Tongue (tissue), 3 donors: ENCODE measurements at places on chromosomes 1 and 21. TPM values are rescaled to one million over a fixed set of nuclear protein-coding genes. Genes with fewer than 3 reads are reported as not detected.

Gene KCNK2
- total RNA-seq, result 1.5 TPM

Gene RIPK4
- 15.6 TPM for total RNA-seq

Gene LCE1A
- not detected for total RNA-seq

Gene GNG12
- total RNA-seq, result 68.1 TPM

Gene LPAR3
- total RNA-seq, result 4.7 TPM

Gene TDRD5
- 0.82 TPM for total RNA-seq

Gene S100A14
- total RNA-seq, result 40.9 TPM

Gene LRRC53
- total RNA-seq, result not detected

Gene SPATA1
- total RNA-seq, result 1.1 TPM

Gene TMEM54
- total RNA-seq, result 14.9 TPM

Gene CLCNKB
- total RNA-seq, result 0.41 TPM

Gene RAB7B
- 10.7 TPM for total RNA-seq

Gene PTGER3
- 3.4 TPM for total RNA-seq

Gene NCAM2
- total RNA-seq, result 7.1 TPM

Gene CASP9
- total RNA-seq, result 16.8 TPM

Gene RXRG
- 43.3 TPM for total RNA-seq

Gene CLCA4
- total RNA-seq, result 1.7 TPM

Gene SSR2
- 282 TPM for total RNA-seq

Gene PDE9A
- 9.8 TPM for total RNA-seq

Gene SIK1
- total RNA-seq, result 79.7 TPM

Gene IFNAR1
- 30.5 TPM for total RNA-seq

Gene COL9A2
- total RNA-seq, result 6.5 TPM

Gene ZSWIM5
- total RNA-seq, result 1.4 TPM

Gene ELF3
- total RNA-seq, result 122 TPM

Gene KIAA1614
- 10.2 TPM for total RNA-seq

Gene TRIM17
- total RNA-seq, result not detected

Gene NUF2
- total RNA-seq, result 17.5 TPM

Gene SPATA46
- not detected for total RNA-seq

Gene CHRM3
- 6.1 TPM for total RNA-seq

Gene C1orf116
- total RNA-seq, result 3.6 TPM

Gene TMEM82
- not detected for total RNA-seq

Gene ACTN2
- 1,156 TPM for total RNA-seq

Gene NME7
- 13.4 TPM for total RNA-seq

Gene NBPF6
- total RNA-seq, result not detected
